ENCODE measurements at places on chromosomes 6 and 20.
A peak's percentile ranks its signal among the peaks of the same experiment; 100 is the strongest.

- no peak for DNase-seq
Measured at GRCh38 chr20:58446960-58447265, 57.9 kb downstream of the VAPB start.

- DNase-seq: no peak
Measured at GRCh38 chr6:149136913-149137286, 180.6 kb upstream of the TAB2 start.

DNA sequence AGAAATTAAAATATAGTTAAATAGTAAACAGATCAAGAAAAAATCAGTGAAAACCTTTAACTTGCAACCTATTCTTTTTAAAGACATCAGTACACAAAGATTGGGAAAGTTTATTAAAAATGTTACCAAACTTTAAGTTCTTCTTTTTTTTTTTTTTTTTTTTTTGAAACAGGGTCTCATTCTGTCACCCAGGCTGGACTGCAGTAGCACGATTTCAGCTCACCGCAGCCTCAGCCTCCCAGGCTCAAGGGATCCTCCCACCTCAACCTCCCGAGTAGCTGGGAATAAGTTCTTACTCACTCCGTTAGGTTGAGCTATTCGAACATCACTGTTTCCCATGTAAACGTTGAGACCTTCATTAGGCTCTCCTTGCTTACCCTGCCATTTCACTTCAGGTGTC lies 5.6 kb downstream of the MAP3K5 start:
- no peak for DNase-seq

DNA sequence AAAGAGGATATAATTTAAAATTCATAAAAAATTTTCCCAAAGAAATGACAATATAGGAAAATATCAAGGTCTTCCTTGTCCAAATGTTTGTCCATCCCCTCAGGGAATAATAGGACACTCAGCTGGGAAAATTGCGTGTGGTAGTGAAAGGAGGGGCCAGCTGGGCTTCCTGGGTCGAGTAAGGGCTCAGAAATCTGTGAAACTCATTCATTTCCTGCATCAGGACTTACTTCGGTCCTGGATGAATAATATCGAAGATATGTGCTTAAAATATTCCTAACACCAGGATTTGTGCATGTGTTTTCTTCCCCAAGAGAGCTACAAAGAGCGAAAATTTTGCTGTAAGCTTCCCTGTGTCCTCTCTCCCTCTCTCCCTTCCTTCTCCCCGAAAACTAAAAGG lies 118.2 kb upstream of the GJE1 start:
- no peak for DNase-seq

GRCh38 chr6:42746463-42747391 lies 824 bp upstream of the TBCC start:
- peak; percentile 88 for DNase-seq

- DNase-seq: no peak
Measured at GRCh38 chr6:44190715-44191114, 26.0 kb upstream of the MYMX start.

- no peak for DNase-seq
Measured at GRCh38 chr6:46390153-46390876, 100.9 kb downstream of the RCAN2 start.

DNA sequence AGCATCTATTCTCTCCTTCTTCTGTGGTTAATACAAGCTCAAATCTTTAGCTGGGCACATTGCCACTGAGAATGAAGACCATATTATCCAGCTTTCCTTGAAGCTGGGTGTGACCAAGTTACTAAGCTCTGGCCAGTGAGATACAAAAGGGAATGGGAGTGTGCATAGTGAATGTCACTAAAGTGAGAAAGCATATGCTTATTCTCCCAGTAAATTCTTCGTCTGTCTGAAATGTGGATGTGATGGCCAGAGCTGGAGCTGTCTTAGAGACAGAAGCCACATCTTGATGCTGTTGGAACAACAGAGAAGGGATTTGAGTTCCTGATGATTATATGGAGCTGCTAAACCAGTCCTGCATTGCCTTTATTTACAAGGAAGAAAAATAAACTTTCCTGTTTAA lies 60.1 kb downstream of the SESN1 start:
- no peak for DNase-seq

DNA sequence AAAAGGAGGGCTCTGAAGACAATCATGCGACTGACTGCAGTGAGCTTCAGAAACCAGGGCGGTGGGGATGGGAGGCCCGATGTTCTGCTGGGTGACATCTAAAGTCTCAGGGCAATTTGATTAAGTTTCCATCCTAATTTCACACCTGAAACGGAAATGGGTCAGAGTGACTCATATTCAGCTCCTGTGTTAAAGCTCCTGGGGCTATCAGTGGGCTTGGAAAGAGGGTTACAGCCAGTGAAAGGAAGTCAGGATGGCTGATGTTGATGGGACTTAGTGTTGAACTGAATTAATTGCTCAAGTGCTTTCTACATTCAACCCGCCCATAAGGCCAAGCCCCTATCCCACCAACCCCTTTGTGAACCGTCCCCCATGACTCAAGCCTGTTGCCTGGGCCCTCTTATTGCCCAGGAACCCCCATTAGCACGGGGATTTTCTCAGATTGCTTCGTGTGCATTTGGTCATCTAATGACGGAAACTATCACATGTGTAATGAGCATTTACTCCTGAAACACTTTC lies 47.1 kb upstream of the TBC1D7 start:
- DNase-seq: peak; percentile 27

DNA sequence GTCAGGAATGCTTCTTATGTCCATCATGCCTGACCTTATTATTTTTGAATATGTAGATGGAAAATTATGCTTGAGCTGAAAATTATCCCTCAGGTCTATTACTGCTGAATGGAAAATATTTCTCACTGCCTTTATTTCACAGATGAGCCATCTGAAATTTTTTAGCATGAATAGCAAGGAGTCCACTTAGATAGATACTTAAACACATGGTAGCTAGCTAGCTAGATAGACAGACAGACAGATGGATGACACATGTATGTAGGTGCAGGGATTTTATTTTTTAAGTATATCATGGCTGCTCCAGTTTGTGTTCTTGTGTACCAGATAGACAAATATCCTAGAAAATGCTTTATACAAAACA lies 645.0 kb downstream of the MMUT start:
- no peak for DNase-seq

GRCh38 chr6:46062991-46063390 lies 47.3 kb upstream of the CLIC5 start:
- DNase-seq: no peak

DNA sequence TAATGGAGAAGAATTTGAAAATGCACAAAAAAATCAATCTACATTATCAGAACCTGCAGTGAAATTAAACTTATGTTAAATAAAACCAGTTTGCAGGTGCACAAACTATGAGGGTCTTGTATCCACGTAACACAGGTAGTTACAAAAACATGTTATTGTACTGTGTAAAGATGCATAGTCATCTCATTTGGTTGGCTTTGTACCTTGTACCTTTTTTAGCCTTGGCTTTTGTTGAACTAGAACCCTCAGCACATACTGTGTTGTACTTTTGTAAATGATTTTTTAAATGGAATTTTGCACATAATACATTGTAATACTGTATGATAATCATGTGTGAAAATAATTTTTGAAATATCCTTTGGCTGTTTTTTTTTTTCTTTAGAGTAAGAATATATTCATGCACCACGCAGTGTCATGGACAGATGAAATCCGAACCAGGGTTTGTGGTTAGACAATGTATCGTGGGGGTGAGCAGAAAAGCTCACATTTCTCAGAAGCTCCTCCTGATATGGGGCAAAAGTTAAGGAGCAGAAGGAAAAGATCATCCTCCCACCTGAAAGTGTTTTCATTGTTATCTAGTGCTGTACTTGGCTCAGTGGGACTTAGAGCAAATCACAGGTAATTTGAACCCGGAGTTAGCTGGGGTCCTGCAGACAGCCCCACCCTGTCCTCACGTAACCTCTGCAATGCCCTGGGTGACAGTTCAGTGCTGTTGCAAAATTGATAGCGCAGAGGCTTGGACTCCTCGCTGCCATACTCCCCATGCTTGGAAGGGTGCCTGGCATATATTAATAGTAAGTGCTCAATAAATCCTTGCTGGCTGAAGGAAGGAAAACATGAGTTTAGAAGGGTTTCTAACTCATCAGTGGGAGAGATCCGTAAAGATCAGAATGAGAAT lies 14.8 kb upstream of the NAA20 start:
- no peak for DNase-seq

GRCh38 chr6:9901376-9901775 lies 513.5 kb downstream of the TFAP2A start:
- no peak for DNase-seq

GRCh38 chr6:389622-390021 lies 1.9 kb upstream of the IRF4 start:
- peak; percentile 59 for DNase-seq

GRCh38 chr20:59063358-59064213 lies 21.0 kb upstream of the PRELID3B start:
- no peak for DNase-seq

DNA sequence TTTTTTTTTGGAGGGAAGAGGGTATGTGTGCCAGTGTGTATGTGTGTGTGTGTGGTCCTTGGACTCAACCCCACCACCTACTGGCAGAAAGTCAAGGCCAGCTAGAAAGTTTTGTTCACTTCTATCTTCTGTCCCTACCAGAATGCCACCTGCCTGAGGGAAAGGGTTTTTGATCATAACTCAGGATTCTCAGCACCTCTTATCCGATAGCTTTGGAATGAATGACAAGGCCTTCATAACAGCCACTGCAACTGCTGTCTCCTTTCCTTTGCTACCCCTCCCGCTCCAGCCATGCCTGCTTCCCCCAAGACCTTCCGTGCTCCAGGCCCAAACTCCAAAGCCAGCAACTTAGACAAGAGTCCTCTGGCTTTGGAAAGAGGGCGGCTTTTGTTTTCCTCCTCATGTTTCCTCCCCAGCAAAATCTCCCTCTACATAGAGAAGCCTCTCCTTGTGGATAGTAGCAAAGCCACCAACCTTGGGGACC lies 18.7 kb downstream of the BTN3A1 start:
- peak; percentile 49 for DNase-seq

- no peak for DNase-seq
Measured at GRCh38 chr6:170094686-170095272, 196.1 kb downstream of the DLL1 start.

GRCh38 chr6:17865243-17865642 lies 122.2 kb downstream of the KIF13A start:
- DNase-seq: no peak

DNA sequence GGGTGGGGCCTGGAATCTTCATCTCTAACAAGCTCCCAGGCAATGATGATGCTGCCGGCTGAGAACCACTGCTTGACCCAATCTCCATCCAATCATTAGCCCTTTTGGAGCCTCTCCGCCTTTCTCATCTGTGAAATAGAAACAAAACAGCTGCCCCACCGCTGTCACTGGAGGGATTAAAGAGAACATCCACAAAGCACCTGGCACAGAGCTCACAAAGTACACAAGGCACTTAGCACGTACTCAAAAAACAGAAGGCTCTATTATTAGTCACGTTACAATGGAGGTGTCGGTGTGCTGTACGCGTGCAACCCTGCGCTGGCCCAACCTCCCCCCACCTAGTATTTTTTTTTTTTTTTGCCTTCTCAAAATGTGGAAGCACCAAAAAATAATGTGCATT lies 213.5 kb upstream of the ARID1B start:
- no peak for DNase-seq

DNA sequence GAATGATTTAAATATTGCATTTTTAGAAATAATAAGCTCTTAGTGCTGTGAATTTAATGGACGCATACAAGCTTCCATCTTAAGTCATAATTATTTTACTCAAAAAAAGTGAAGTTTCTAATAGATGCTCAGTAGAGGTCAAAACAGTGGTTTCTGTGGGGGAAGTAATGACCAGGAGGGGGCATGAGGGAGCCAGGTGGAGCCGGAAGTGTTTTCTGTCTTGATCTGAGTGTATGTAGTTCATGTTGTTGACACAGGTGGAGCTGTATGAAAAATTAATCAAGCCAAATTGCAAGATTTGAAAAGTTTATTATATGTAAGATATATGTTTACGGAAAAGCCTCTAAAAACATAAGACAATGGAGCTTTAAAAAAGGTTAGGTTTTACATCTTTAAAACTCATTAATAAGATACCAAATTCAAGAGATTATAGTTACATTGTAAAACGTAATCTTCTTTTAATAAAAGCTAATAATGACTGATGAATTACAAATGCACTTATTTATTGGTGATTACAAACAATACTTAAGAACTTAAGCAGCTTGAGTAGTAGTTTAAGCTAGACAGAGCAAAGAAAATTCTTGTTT lies 68.0 kb downstream of the PLAGL1 start:
- peak; percentile 70 for DNase-seq

DNA sequence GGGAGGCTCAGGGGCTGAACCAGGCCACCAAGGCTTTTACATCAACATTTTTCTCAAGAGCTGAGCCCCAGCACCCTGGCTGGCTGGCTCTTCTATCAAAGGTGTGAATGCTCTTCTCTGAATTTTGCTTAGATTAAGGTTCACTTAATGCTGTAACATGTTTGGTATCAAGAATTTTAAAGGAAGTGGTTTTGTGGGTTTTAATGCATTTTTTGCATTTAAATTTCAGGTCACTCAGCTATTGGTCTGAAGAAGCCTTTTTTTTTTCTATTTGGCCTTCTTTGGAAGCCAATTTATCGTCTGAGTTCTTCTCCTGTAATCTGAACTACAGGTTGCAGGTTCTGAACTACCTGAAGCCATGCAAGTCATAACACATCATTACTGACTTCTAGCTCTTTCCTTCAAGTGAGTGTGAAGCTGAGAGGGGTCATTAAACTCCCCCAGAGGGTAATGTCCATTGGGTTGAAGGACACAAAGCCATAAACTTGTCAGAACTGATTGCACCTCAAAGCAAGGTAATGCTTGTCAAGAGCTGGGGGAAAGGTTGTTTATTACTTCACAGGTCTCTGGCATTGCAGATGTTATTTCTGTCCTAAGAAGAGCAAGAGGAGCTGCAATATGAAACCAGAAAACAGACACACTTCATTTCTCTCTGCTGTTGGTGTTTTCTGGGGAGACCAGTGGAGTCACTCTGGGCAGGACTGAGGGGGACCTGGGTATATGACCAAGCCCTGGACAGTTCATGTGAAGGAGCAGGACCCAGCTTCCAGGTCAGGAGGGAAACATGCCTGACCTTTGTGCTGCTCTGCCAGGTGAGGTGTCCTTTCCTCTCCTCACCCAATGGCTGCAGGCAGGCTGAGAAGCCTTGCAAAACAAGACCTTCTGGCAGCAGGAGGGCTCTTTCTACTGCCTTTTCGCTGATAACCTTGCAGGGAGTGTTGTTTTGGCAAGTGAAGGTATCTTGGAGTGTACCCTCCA lies 26.1 kb upstream of the NEDD9 start:
- peak; percentile 66 for DNase-seq

GRCh38 chr6:107879941-107880340 lies 55.8 kb upstream of the SCML4 start:
- no peak for DNase-seq

All from CD4-positive, alpha-beta T cell treated with Interleukin-10 for 1 hour (primary cell).